ENCODE measurements at places on chromosomes 2 and 18.

DNA sequence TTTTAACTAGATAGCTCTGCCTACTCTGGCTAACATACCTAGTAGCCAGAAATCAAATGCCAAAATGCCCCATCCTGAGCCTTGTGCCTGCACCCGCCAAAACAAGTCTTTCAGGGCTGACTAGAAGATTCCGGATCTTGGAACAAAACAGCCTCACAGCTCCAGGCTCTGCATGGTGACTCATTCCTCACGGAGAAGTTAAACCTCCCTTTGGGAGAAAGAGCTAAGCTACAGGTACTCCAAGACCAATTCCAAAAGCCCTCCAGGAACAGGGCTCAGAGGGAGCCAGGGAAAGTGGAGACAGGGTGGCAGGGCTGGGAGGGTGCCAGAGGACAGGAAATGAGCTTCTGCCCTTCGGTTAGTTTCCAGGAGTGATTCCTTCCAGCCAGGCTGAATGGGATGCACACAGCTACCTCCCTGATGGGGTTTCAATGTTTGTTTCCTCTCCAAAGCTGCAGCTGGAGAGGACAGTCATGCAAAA lies 295.6 kb downstream of the TNS1 start:
- DNase-seq = no peak

GRCh38 chr2:154425994-154426393 lies 272.5 kb upstream of the KCNJ3 start:
- no peak for DNase-seq

GRCh38 chr18:3283908-3284307 lies 22.0 kb downstream of the MYL12B start:
- no peak for DNase-seq

DNA sequence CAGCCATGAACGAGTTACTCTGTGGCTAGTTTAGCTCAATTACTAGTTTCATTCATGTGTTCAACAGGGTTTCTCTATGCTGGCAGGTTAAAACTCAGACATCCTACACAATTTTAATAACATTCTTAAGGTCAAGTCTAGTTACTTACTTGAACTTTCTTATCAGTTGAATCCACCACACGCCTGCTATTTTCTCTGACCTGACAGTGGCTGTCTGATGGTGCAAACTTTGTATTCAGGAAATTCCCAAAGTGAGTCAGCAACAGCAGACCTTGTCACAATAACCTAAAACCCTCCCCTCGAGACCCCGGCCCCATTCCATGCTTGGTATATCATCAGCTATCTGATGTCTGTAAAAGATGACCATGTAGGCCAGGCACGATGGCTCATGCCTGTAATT lies 20.8 kb upstream of the CIDEA start:
- no peak for DNase-seq

DNA sequence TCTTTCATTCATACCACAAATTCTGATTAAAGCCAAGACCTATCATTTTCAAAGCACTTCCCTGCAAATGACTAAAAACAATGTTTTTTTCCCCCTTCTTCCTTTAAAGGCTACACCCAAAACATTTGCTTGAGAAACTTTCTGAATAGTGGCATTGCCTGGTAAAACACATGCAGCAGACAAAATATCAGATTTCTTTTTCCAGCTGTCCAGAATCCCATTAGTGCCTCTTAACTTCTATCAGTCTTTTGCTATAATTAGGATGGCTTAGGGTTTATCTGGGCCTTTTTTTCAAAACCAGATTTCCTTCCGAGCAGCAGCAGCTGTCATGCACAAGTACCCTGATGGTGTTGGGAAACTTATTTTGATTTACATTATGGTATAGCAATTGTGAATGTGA lies 50.6 kb downstream of the ALPK2 start:
- no peak for DNase-seq

GRCh38 chr2:62808554-62808953 lies 103.0 kb downstream of the EHBP1 start:
- no peak for DNase-seq

DNA sequence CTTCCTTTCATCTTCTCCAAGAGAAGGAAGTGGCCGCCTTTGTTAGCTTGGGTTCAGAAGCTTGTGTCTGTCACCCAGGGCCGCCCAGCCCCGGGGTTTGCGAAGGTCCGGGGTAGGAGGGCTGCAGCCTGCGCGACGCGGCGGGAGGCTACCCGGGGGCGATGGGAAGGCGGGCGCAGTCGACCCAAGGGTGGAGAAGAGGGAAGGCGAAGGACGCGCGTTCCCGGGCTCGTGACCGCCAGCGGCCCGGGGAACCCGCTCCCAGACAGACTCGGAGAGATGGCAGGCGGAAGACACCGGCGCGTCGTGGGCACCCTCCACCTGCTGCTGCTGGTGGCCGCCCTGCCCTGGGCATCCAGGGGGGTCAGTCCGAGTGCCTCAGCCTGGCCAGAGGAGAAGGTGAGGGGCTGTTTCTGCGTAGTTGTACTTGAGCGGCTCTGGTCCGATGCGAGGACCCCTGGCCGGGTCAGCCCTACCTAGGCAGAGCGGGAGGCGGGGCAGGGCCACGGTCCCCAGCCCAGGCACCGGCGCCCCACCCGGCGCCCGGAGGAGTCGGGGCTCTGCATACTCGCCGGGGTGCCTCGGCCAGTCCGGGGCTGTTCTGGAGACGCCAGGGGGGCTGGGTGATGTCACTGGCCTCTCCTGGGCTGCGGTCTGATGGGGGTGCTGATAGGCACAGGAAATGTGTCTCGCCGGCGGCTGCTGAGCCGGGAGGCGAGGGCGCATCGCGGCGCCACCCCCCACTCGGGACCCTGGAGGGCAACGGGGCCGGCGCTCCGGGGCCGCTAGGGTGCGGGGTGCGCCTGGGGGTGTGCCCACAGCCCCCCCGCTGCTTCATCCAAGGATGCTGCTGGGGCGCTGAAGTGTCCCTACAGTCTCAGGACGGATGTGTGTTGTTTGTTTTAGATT lies at the start of gene QPCT:
Gene QPCT (plus strand): TSS at position 178 of the 909 bp plus-strand sequence. CDS start 102 bp downstream, at position 280.
- peak; percentile 87 for DNase-seq

DNA sequence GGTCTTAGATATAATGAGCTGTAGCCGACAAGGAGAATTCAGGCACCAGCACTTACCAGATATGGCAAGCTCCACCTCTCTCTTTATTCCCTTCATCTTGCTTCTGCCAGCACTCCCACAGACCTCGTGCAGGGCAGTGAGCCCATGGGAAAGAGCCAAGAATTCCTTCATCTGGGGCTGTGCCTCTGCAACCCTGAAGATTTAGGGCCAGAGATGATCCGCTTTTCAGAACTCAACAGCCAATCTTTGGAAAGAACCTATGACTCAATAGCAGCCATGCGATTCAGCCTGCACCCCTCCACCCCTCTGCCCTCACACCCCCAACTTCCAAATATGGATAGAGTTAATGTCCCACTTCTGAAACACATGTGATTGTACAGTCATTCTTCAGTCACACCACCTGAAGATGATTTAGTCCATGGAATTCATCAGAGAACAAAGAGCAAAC lies 533.7 kb upstream of the TNP1 start:
- peak; percentile 93 for DNase-seq

GRCh38 chr18:59057969-59058368 lies 81.7 kb upstream of the SEC11C start:
- DNase-seq = no peak

DNA sequence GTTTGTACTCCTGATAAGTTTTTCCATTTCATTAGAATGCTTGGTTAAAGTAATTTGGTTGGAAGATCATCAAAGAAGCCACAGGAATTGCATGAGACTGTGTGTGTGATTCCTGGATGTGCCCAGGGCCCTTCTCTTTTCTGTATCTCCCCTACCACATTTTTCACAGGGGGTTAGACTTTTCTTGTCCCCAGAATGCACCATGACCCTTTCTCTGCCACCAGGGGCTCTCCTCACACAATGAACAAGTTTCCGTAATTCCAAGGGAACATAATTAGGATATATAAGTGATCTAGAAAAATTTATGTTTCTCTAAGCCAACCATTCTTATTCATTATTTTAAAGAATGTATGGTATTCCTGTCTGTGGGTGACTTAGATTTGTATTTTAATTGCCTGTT lies 291.8 kb downstream of the NEDD4L start:
- DNase-seq = no peak

GRCh38 chr2:75100011-75100800 lies 99.1 kb downstream of the TACR1 start:
- DNase-seq = no peak

GRCh38 chr2:75571730-75572430 lies 11.1 kb upstream of the EVA1A start:
- no peak for DNase-seq
